ENCODE measurements at places on chromosomes 5 and 9.

GRCh38 chr9:33130961-33131789 is 36.0 kb downstream of the B4GALT1 start:
- DNase-seq: no peak

- peak; percentile 54 for DNase-seq
Observed at GRCh38 chr5:149387982-149388381, 8.9 kb upstream of the IL17B start.

GRCh38 chr9:130140706-130141105 is 31.5 kb upstream of the NCS1 start:
- no peak for DNase-seq

DNA sequence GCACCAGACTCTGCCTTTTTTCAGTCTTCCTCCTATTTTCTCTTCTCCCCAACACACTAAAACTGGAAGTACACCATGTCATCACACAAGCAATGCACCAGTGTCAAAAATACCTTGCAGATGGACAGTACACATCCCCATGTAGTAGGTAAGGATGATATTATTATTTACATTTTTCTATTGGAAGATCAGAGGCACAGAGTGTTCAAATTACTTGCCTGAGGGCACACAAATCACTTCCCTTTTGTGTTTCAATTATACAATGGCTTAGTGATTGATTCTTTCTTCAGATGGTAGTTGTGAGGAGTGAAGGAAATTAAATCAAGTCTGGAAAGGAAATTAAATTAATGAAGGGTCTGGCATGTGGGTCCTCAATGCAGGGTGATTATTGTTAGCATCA is 39.6 kb downstream of the CTSL start:
- DNase-seq: no peak

- no peak for DNase-seq
Observed at GRCh38 chr9:133643978-133644760, 8.0 kb downstream of the DBH start.

DNA sequence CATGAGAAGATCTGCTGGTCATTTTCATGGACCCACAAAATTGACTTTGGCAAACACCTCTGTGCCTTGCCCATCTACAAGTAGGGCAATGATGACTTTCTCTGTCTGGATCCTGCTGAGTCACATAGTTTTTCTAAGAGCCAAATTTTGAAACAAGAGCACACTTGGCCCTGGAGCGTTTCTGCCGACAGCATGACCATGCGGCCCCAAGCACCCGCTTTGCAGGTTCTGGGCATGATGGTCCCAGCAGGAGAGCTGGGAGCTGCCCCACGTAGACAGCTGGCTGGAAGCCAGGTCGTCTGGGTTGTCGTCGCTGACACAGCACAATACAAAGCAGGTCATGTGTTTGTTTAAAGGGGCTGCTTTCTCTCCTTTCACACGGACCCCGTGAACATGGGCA is 159.8 kb downstream of the SYK start:
- DNase-seq: no peak

GRCh38 chr9:125397736-125398135 is 136.1 kb downstream of the GAPVD1 start:
- no peak for DNase-seq
